ENCODE measurements at places on chromosomes 1 and 21.

- DNase-seq = peak; percentile 10
Measured at GRCh38 chr1:200837931-200838571, 34.7 kb upstream of the GPR25 start.

- no peak for DNase-seq
Measured at GRCh38 chr21:38619480-38619879, 121.2 kb upstream of the ERG start.

- DNase-seq = no peak
Measured at GRCh38 chr1:169491845-169492281, 6.1 kb upstream of the SLC19A2 start.

GRCh38 chr1:227453631-227454355 lies 109.6 kb upstream of the ZNF678 start:
- DNase-seq = no peak

GRCh38 chr1:23423415-23424292 lies 894 bp downstream of the TCEA3 start:
- no peak for DNase-seq

DNA sequence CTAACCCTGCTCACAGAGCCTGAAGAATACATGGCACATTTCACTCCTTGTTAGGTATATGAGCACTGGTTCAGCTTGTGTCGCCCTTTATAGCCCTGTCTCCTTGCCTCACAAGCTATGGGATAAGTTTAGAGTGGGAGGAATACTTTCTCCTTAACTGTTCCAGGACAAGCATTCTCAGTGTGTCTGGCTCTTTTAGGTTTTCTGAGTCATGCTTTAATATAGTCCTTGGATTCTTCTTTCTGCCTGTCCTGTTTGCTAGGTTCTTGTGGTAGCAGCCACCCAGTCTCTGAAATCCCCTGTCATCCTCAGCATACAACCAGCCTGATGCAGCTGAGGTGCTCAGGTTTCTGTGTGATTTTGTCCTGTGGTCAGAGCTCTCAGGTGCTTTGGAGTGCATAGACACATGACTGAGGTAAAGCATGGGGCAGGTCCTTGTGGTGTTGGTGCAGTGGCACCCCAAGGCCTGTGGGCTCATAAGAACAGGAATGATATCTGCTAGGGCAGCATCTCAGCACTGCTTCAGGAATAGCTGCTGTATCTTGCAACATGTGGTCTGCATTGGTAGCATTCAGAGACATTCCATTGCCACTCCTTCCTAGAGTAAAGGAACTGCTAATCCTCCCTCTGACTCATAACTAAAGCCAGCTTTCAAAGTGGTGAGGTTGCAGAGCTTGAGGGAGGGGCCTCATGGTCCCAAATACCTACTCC lies 14.2 kb upstream of the CASQ2 start:
- DNase-seq = peak; percentile 75

DNA sequence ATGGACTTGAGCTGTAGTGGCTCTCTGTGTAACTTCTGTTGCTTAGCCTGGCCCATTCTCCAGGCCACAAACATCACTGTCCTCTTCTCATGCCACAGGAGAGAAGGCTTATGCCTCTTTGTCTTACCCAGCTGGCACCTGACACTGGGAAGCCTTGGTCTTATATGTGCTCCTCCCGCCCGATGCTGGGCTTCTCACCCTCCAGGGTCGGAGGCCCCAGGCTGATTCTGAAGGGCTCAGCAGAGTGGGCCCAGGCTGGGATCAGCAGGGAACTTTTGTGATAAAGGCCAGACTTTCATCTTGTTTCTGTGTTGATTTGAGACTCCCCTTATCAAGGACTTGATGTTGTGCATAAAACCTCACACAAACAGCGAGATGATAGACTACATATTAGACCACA lies 29.8 kb downstream of the TRPM2 start:
- no peak for DNase-seq

DNA sequence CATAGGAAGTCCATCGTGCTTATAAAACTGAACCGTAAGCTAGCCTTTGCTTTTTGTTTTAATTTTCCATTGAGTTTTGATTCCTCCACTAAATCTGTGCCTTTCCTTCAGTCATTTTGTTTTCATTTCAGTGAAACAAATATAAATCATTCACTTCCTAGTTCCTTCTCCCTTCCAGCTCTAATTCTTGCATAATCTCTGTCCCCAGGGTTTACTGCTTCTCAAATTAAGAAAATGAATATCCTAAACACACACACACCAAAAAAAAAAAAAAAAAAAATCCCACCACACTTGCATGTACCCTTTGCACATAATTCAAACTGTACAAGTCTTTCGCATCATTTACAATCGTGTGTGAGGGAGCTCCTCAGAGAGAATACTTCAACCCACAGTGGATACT lies 6.8 kb downstream of the KCNH1 start:
- no peak for DNase-seq

DNA sequence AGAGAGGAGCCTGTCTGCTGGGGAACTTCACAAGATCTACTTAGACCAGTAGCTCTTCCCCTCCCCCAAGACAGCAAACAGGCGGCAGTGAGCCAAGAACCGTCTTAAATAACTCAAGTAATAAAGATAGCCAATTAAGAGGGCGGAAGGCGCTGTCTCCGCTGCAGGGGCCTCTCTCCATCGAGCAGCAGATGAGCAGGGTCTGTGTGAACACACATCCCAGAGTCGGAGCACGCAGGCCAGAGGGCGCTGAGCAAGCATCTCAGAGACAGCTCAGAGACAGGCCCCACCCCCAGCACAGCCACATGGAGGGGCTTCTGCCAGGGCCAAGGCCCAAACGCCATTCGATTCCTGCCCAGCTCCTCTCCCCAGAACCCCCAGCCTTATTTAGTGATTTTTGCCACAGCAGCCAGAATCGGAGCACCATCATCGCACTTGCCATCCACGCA lies 11.1 kb downstream of the IFFO2 start:
- DNase-seq = peak; percentile 54

GRCh38 chr1:224069138-224069537 lies 44.8 kb upstream of the FBXO28 start:
- DNase-seq = no peak

- peak; percentile 19 for DNase-seq
Measured at GRCh38 chr1:56872597-56872996, 18.0 kb downstream of the C8A start.

DNA sequence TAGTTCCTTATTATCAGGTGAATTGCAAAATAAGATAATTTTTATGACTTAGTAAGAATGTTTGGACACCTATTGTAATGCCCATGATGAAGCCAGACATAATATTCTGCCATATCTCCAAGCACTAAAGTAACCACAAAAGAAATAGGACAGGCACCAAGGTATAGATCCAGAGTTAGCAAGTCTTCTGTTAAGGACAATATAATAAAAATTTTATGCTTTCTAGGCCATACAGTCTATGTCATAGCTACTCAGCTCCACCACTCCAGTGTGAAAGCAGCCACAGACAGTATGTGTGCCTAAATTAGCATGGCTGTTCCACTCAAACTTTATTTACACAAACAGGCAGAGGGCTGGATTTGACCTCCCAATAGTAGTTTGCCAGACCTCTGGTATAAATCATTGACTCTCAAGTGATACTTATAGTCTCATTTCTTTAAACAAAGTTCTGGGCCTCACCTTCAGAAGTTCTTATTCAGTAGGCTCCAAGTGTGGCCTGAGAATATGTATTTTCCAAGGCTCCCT lies 88.3 kb downstream of the SCMH1 start:
- no peak for DNase-seq

DNA sequence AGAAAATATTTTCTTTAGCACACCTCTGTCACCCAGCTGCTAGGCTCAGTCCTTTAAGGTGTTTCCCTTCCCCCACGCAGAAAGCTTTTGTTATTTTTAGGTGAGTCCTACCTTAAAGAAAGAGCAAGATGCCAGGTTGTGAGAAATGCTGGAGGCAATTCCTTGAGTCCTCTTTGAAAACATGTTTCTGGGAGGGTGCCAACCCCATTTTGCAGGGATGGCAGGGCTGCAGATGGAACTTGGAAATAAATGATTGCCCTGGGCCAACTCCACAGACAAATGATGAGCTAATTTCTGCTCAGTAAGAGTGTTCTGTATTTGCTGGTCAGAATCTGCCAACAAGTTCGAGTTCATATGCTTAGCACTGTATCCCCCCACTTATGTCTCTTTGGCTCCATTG lies 119.2 kb upstream of the RAB3GAP2 start:
- DNase-seq = no peak

GRCh38 chr1:21285055-21285372 lies 5.2 kb downstream of the ECE1 start:
- DNase-seq = no peak

DNA sequence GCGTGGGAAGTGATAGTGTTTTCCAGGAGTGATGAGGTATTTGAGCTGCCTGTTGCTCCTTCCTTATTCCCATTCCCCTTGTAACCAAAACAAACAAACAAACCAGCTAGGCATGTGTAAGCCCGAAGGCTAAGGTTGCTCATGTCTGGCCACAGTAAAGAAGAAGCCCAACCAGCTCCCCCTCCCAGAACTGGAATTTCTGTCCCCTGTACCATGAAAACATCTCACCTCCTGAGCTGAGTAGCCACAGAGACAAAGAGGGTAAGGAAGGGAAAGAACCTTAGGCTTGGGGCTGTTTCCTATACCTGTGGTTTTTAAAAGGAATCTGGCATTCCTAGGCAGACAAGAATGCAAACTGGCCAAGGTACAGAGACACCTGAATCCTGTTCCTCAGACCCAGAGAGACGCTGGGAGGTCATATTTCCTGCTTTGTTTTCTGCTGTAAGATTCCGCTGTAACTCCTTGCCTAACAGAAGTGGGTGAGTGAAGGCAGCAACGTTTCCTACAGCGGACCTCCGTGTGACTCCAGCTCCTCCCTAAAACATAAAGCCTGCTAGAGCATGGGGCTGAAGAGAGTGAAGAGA lies 41.7 kb upstream of the RAB4A start:
- no peak for DNase-seq

- DNase-seq = no peak
Measured at GRCh38 chr1:19772053-19772452, 27.7 kb downstream of the TMCO4 start.

DNA sequence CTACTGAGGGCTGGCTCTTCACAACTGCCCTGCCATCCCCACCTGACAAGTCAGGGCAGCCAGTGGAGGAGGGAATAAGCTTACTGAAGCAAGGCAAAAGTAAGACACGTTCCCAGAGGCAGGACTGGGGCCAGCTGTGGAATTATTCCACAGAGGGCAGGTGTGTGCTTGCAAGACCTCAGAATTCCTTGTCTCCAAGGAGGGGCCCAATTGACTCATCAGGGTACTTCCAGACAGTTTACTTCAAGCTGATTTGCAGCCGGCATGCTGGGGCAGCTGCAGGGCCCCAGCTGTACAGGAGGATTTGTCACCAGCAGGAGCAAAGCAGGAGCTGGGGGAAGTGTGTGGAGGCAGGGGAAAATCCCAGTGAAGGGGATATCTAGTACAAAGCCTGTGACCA lies 167.5 kb upstream of the CAMK1G start:
- DNase-seq = peak; percentile 77

DNA sequence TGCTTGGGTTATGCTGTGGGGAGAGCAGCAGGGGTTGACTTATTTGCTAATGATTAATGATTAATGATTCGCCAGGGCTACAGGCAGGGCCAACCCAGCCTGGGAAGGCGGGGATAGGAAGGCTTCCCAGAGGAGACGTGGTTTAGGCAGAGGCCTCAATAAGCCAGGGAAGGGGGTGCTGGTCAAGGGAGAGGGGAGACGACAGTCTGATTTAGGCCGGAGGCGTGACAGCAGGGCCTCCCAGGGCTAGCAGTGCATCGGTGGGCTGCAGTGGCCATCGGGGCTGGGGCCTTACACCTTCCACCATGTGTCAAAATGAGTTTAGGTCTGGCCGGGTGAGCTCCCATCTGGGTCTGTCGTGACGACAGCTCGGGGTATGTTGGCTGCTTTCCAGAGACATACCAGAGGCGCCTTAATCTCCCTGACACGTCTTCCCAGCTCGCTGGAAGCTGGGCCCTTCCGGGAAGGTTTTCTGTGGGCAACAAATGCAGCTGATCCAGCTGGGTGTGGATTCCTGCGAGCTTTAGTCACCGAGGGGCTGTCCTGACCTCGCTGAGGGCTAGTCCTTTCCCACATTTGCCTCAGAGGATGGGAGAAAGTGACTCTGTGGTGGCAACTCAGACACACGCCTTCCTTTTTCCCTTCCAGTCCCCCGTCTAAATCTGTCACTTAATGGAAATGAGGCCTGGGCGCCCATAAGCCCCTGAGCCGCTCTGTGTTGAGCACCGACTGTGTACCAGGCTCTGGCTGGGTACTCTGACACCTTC lies 3.7 kb upstream of the SLC1A7 start:
- peak; percentile 99 for DNase-seq

GRCh38 chr1:202046227-202046626 lies 35.8 kb downstream of the ELF3 start:
- no peak for DNase-seq

DNA sequence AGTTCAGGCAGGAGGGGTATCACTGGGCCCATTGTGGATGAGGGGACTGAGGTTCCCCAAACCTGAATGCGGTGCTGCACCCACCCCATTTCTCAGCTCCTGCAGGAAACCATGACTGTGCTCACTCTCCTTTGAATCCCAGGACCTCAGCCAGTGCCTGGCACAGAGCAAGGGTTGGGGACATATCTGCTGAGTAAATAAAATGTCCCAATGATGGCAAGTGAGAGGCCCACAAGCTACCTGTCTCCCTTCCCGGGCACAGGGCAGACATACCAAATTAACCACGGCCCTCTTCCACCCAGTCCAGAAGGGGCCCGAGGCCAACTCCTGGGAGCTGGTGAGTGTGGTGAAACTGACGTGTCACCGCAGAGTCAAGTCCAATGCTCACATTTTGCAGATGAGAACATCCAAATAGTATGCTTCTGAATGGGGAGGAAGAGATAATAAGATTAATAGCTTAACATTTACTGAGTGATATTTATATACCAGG lies 97.6 kb downstream of the EPHB2 start:
- DNase-seq = peak; percentile 92

DNA sequence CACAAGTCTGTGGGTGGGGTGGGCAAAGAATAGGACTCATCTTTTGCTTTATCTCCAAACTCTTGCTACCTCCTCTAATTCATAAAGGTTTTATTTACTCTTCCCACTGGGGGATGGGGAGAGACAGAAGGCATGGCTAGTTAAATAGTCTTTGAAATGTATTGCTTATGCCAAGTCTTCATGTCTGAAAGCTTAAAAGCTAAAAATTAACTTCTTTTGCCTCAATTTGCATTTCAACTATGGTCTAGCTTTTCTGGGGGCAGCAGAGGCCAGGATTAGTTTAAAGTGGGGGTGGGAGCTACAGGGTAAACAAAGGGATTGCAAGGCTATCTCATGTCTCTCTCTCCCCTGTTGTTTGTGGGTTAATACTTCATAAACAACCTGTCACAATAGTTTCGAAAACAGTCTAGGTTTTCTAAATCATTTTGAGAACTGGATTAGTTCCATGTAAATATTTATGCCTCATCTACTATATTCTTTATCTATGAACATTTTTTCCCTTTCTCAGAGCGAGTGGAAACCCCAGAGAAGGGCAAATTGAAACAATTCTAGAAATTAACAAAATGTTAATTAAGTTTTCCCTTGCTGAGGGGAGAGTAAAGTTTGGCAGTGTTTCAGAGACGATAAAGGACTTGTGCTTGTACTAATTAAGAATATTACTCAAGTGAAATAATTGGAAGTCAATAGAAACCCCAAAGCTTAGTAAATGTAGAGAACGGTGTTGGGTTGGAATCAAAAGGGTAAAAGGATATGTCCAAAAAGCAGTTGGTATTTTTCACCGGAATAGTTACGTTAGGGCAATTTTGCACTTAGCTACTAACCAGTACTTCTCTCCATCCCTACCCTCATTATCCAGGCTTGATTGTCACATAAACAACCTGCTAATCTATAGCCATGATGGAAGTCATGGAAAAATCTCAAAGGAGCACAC lies 182.2 kb downstream of the GIPC2 start:
- DNase-seq = no peak
